ENCODE measurements at places on chromosomes 1 and 21.

GRCh38 chr1:155952505-155952890, 11.1 kb downstream of the RXFP4 start:
- no peak for DNase-seq

- no peak for DNase-seq
These were observed 405.3 kb downstream of the RRAGC start for GRCh38 chr1:38454236-38454635.

- DNase-seq: no peak
These were observed 14.6 kb downstream of the NGF start for GRCh38 chr1:115323366-115324004.

DNA sequence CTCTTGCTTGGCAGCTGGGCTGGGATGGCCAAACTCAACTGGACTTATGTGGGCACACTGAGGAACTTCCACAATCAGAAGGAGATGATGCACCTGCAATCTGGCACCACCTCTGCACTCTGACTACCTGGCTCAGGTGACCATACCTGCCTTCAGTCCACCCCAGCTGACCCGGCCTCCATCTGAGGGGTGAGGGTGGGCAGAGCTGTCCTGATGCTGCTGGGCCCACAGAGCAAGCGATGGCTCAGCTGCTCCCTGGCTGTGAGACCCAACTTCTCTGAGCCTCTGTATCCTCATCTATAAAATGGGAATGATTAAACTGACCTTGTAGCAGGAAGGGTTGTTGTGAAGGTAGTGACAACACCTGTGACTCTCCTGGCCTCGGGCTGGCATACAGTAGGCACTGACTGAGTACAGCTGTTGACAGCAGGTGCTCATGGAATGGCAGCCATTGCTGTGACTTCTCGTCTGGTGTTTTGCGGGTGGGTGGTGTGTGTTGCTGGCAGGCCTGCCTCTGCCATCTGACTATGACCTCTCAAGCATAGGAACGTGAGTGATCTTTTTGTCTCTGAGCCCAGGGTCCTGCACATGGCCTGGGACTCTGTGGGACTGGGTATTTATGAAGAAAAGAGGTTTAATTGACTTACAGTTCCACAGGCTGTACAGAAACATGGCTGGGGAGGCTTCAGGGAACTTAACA, 438.5 kb downstream of the PTPRU start:
- no peak for DNase-seq

GRCh38 chr21:35102488-35103371, 53.6 kb upstream of the RUNX1 start:
- no peak for DNase-seq

- no peak for DNase-seq
These were observed 4.1 kb downstream of the TEX38 start for GRCh38 chr1:46675549-46676314.

Measured in cardiac muscle cell (in vitro differentiated cells and primary cell).